ENCODE measurements at places on chromosomes 5 and 9. TPM values are rescaled to one million over a fixed set of nuclear protein-coding genes. Genes with fewer than 3 reads are reported as not detected.

The AGXT2 gene
- total RNA-seq: not detected

The PRRX2 gene
- total RNA-seq: 9.4 TPM

The ARHGAP26 gene
- total RNA-seq: 40.6 TPM

The TCF7 gene
- total RNA-seq: 3.5 TPM

The ARSI gene
- total RNA-seq: 2.6 TPM

The TNFSF8 gene
- total RNA-seq: 1.6 TPM

The FAM81B gene
- 0.49 TPM for total RNA-seq

The MTMR12 gene
- total RNA-seq: 27.7 TPM

The REEP5 gene
- total RNA-seq: 36.8 TPM

The SLC34A1 gene
- total RNA-seq: not detected

The RASGEF1C gene
- 0.79 TPM for total RNA-seq

The PLCXD3 gene
- 0.10 TPM for total RNA-seq

The DBH gene
- total RNA-seq: under 0.01 TPM

The CCNI2 gene
- total RNA-seq: 0.30 TPM

The CDK7 gene
- 49.8 TPM for total RNA-seq

The PRR16 gene
- 12.4 TPM for total RNA-seq

The MSMP gene
- total RNA-seq: not detected

The CNTNAP3B gene
- total RNA-seq: 7.6 TPM

The PAPPA gene
- 4.4 TPM for total RNA-seq

The RETREG1 gene
- total RNA-seq: 27.4 TPM

The PROB1 gene
- total RNA-seq: 1.7 TPM

The KCNT1 gene
- 0.39 TPM for total RNA-seq

The PFN3 gene
- total RNA-seq: not detected

The MAMDC4 gene
- total RNA-seq: 2.5 TPM

The TIMD4 gene
- 1.4 TPM for total RNA-seq

The AQP7 gene
- 37.0 TPM for total RNA-seq

The NME5 gene
- total RNA-seq: 1.3 TPM

The KIF4B gene
- total RNA-seq: not detected

The CER1 gene
- total RNA-seq: 0.30 TPM

The TTLL11 gene
- 6.7 TPM for total RNA-seq

The HK3 gene
- 7.1 TPM for total RNA-seq

The ENTPD2 gene
- total RNA-seq: 8.0 TPM

The PDLIM4 gene
- 20.6 TPM for total RNA-seq

The TPPP gene
- total RNA-seq: 1.1 TPM

The PNPLA7 gene
- 4.4 TPM for total RNA-seq

The DAPK1 gene
- total RNA-seq: 29.0 TPM

The CD274 gene
- 1.5 TPM for total RNA-seq

The LRRC19 gene
- total RNA-seq: not detected

The TXNDC8 gene
- not detected for total RNA-seq

Measured in skin of body (tissue), 3 donors.